ENCODE measurements at places on chromosomes 7 and 10.
A peak's percentile ranks its signal among the peaks of the same experiment; 100 is the strongest.

DNA sequence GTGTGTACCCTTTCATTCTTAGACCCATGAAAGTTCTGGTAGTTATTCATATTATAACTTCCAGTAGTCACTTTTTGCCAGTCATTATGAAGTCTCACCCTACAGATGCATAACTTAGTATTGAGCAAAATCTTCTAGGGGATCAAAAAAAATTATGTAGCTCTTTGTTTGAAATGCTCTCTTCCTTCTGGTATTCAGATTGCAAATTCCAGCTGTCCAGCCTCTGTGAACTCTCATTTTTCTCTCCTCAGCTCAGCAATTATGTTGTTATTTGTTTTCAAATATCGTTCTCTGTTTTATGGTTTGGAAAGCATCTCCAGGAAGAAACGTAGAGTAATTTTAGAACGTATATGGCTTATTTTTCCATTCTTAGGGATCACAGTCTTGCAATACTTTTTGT lies 442.5 kb downstream of the SEMA3D start:
- DNase-seq, result no peak

- DNase-seq, result no peak
Measured at GRCh38 chr7:132145466-132145865, 430.8 kb downstream of the PLXNA4 start.

DNA sequence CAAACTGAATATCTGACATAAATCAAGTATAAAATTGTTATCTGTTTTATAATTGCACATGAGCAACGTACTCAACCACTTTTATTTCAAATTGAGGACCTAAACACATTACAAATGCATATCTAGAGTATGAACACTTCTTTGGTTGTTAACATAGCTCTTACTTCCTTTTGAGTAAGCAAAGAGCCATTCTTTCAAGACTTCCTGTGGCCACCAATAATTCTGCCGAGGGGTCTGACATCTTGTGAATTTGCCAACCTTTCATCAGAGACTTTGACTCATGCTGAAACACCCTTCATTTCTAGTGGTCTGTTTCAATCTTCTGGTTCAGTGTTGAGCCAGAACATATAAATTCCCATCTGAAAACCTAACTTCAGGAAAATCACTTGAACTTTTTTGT lies 59.4 kb downstream of the CDK14 start:
- peak; percentile 32 for DNase-seq

GRCh38 chr7:69652947-69653701 lies 54.8 kb downstream of the AUTS2 start:
- DNase-seq, result no peak

GRCh38 chr10:15046626-15047025 lies 2.9 kb downstream of the OLAH start:
- no peak for DNase-seq

DNA sequence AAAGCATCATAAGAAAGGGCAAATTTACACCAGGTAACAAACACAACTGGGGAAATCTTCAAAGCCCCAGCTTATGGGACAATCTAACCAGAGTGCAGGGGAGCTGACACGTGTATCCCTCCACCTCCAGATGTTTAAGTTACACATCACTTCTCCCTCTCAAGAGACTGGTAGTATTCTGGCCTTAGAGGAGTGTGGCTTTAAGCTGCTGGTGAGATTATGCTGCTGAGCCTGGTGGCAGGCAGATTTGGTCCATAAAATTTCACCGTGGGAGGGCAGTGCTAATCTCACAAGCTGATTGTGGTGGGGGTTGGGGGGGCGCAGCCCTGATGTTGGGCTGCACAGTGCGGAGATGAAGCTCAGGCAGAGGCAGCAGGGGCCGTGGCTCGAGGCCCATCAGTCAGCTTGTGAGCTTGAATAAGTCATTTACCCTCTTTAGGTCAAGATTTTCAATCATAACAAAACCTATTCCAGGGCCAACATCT lies 431.0 kb upstream of the GALNT17 start:
- DNase-seq, result no peak

DNA sequence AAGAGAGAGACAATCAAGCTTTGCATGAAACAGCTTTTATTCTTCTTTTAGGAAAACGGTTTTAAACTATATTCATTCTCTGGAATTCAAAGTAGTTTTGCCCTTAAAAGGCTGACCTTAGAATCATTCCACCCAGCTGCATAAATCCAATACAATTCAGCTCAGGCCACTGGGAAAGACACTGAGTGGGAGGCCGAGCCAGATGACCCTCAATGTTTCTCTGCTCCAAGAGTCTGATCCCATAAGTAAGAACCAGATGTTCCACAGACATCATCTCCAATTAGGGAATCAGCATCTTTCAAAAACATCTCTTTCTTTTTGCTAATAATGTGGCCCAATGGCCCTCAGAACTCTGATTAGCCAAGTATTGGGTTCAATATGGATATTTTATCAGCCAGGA lies 26.1 kb downstream of the CREB3L2 start:
- DNase-seq, result no peak
